Colonic mucosa (tissue), 4 donors: ENCODE measurements at places on chromosomes 3 and 15.
A peak's percentile ranks its signal among the peaks of the same experiment; 100 is the strongest.

- DNase-seq, result no peak
Observed at GRCh38 chr3:77799278-77799677, 759.4 kb downstream of the ROBO2 start.

- peak; percentile 53 for DNase-seq
Observed at GRCh38 chr15:57647791-57648130, 56.1 kb downstream of the MYZAP start.

- no peak for DNase-seq
Observed at GRCh38 chr3:60555686-60556354, 695.4 kb downstream of the FHIT start.

- no peak for DNase-seq
Observed at GRCh38 chr3:105771392-105771791, 97.4 kb downstream of the CBLB start.

DNA sequence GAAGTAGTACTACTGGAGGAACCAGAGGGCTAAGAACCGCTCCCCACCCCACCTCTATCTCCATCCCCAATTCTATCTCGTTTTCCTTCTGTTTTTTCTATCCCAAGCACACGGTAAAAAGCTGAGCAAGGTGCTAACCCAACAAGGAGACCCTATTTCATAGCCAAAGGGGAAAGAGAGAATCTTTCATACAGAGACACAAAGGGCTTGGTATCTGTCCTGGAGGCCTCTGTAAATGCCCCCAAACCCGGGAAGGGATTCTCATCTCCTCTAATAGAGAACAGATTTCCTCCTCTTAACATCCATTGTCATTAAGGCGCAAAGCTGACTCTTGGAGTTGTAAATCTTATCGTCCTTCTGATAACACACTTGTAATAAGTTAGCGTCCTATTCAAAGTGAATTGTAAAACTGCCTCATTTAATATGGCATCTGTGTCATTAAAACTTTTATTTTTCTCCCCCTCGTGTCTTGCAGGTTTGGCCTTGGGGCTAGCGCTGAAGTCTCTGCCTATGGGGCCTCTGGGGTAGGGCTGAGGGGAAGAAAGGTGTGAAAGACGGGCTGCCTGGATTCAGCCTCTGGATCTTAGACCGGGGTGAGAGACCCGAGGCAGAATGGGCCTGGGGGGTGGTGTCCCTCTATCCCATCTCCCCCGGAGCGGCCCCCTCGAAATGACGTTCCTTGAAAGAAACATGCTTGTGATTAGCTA lies 12.1 kb downstream of the NR2F2 start:
- DNase-seq, result peak; percentile 22

DNA sequence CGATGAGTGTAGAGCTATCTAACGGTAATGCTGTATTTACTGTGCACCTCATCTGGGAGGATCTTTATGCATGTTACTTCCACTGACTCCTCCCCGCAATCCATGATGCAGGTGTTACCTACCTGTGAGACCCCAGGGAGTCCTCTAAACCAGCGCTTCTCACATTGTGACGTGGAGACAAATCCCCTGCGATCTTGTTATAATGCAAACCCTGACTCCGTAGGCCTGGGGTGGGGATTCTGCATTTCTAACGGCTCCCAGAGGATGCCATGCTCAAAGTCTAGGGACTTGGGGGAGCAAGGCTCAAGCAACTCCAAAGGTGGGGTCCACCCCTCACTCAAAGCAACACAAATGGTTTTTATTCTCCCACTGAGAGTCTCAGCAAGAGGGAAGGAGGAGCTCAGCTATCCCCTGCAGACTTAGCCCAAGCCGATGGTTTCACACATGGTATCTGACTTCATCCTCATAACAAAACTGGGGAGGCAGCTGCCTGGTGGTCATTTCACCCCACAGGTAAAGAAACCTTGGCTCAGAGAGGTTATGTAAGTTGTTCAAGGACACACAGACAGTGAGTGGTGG lies 63.6 kb downstream of the PCSK6 start:
- DNase-seq, result no peak

DNA sequence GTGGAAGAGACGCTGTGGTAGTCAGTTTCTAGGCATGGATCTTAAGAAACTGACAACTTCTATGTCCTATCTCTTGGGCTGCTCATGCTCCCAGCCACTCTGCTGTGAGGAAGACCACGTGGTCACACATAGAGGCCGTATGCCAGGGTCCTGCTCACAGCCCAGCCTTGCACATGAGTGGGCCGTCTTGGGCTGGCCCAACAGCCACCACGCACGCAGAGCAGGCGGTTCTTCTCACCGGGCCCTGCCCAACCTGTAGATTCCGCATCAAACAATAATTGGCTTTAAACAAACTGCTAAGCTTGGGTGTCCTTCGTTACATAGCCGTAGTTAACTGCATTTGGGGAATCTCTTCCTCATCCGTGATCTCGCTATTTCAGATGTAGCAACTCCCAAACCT lies 26.0 kb downstream of the SLC41A3 start:
- DNase-seq, result no peak

DNA sequence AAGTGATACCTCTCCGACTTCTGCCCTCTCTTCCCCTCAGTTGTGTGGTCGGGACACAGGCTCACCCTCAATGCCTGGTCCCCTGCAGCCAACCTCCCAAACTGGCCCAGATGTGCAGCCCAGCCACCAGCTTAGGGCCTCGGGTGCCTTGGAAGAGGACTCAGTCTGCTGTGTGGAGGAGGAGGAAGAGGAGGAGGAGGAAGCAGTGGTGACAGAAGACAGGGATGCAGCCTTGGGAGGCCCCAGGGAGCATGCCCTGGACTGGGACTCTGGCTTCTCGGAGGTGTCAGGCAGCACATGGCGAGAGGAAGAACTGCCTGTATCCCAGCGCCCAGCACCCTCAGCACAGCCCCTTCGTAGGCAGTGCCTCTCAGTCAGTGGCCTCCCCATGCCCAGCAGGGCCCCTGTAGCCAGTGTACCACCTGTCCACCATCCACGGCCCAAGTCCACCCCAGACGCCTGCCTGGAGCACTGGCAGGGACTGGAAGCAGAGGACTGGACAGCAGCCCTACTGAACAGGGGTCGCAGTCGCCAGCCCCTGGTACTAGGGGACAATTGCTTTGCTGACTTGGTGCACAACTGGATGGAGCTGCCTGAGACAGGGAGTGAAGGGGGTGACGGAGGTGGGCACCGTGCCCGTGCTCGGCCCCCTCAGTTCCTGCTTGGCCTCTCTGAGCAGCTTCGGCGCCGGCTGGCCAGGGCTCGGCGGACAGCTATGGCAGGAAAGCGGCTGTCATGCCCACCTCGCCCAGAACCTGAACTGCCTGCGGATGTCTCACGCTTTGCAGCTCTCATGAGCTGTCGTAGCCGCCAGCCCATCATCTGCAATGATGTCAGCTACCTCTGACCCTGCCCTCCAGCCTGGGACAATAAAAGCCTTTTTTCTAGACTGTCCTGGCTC lies 1.3 kb downstream of the INKA1 start:
- no peak for DNase-seq

GRCh38 chr3:55241098-55241497 lies 246.0 kb downstream of the WNT5A start:
- no peak for DNase-seq

DNA sequence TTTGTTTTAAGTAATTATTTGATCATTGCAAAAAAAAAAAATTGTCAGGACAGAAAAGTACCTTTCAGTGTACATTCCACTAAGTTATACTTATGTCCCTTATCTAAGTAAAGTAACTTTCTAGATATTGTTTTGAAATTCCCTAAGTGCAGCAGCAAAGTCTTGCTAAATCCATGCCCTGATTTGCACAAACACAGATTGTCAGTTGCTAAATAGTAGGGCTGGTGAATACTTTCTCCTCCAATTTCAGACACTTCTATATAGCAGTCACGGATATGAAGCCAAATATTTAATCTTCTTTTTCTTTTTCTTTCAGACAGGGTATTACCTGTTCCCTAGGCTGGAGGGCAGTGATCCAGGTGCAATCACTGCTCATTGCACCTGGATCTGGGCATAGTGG lies 12.9 kb downstream of the LRRC2 start:
- no peak for DNase-seq

DNA sequence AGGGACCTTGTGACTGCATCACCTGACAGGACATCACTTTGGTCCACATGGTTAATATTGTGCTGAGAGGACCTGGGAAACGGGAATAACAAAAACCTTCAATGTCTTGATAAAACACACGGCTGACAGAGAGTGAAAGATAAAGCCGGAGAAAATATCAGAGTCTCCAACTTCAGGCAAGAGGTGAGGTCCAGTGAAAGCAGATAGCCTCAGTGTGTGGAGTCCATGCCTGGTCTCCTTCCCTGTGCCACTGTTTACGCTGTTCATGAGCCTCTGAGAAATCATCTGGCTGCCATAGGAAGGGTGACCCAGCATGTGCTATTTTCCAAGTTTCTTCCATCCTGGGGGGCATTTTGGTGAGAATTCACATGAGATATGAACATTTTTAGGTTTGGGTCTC lies 39.8 kb downstream of the CCR3 start:
- DNase-seq, result no peak

DNA sequence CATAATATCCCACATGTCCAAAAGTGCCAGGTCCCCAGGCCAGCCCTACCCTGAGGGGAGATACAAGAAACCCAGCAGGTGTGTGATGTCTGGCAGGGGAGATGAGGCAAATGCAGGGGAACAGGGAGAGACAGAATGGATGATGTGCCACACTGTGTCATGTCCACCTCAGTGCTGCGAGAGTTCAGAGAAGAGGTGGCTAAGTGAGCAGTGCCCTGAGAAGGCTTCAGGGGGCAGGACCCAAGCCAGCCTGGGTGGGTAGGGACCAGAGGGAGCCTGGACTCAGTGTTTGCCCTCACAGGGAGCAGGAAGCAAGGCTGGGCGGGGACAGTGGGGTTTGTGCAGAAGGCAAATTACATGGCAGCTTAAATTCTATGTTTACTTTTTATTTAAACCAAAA lies 61.2 kb downstream of the KLHL6 start:
- no peak for DNase-seq

- no peak for DNase-seq
Observed at GRCh38 chr3:120177707-120178306, 83.6 kb upstream of the GSK3B start.

DNA sequence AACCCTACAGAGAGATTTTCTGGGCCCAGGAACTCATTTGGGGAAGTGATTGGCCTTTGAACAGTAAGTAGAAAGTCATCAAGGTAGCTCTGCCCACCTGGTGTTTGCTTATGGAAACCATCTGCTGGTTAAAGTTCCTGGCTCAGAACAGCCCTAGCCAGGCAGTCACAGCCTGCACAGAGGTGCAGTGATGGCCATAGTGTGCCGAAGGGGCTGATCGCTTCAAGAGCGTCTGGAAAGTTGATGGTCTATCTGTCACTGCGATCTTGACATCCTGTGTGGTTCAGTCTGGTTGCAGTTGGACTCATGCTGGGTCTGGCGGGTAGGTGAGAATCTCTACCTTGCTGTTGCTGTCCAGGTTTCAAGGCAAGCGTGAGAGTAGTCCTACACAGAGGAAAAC lies 151.6 kb downstream of the SLCO3A1 start:
- DNase-seq, result peak; percentile 39

DNA sequence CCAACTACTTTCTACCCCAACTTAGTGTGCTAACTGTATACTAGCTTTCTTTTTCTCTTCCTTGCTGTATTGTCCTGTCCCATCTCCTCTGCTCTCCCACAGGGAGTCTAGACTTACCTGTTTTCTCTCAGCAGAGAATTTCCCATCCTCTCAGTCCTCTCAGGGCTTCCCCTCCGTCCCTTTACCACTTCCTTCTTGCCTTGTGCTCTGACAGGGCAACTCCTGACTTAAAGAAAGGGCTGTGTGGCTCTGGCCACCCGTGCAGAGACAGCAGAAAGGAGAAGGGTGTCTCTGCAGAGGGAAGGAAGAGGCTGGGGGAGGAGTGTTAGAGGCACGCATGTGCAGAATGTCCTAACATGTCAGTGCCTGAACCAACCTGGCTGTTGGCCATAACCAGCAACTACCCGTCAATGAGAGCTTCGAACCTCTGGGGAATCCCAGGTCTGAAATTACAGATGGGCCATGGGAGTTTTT lies at the start of gene GCSAM:
Gene GCSAM (minus strand): TSS at position 274 of the 474 bp plus-strand sequence. CDS start 128 bp downstream, at position 146.
- DNase-seq, result peak; percentile 41

DNA sequence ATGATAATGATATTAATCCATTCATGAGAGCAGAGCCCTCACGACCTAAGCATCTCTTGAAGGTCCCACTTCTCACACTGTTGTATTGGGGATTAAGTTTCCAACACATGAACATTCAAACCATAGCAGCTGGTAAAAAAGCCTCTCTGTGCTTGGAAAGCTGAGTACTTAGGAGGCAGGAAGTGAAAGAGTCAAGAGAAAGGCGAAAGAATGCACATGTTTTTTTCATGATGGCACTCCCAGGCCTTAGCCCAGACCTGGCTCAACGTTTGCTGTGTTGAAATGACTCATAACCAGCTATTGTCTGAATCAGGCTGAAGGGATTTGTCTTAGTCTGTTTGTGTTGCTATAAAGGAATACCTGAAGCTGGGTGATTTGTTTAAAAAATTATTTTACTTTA lies 84.4 kb upstream of the RGMA start:
- no peak for DNase-seq

DNA sequence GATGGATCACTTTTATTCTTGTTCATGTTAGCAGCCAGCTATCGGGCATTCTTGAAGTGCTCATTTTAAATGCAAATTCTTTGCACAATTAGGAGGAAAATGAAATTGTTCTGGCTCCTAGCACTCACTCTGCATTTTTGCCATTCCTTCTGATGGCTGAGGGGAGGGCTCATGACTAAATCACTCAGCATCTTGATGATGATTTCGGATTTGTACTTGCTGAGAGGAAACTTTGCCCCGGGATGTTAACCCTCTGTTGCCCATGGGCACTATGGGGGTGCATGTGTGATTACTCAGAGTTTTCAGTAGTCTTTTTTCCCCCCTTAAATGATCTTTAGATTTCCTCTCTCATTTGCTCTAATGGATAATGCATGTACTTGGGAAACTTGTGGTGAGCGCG lies 299.6 kb upstream of the C2CD4B start:
- no peak for DNase-seq

DNA sequence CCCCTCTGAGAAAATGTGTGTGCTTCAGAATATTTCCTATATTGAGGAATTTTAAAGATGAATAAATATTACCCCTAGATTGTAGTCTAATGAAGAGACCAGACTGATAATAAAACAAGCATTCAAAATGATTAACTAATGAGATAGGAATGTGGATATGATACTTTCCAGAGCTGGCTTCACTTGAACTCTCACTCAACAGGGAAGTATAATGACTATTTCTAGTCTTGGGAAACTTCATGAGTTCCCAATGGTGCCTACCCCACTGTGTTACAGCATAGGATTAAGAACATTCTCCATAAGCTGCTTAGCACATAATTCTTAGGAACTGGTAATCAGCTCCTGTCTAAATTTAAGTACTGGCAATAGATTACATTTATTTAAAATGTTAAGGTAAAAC lies 261.5 kb upstream of the ZNF385D start:
- DNase-seq, result no peak

DNA sequence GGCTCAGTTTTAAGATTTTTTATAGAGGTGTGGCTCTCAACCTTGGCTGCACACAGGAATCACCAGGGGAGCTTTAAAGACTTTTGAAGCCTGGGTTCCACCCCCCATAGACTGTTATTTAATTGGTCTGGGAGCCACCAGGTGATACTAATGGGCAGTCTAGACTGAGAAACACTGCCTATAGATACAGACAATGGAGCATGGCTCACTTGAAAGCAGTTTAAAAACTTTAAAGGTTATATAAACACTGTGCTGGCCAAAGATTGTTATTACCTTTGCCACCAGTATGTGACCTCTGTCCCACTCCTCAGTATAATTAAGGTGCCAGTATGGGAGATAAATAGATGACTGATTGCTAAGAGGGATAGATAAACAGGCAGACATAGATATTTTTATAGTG lies 3.8 kb downstream of the GOLIM4 start:
- peak; percentile 50 for DNase-seq
